Left ventricle myocardium inferior (tissue), 1 donor: ENCODE measurements at places on chromosomes 12 and 14. TPM values are rescaled to one million over a fixed set of nuclear protein-coding genes. Genes with fewer than 3 reads are reported as not detected.

DNA sequence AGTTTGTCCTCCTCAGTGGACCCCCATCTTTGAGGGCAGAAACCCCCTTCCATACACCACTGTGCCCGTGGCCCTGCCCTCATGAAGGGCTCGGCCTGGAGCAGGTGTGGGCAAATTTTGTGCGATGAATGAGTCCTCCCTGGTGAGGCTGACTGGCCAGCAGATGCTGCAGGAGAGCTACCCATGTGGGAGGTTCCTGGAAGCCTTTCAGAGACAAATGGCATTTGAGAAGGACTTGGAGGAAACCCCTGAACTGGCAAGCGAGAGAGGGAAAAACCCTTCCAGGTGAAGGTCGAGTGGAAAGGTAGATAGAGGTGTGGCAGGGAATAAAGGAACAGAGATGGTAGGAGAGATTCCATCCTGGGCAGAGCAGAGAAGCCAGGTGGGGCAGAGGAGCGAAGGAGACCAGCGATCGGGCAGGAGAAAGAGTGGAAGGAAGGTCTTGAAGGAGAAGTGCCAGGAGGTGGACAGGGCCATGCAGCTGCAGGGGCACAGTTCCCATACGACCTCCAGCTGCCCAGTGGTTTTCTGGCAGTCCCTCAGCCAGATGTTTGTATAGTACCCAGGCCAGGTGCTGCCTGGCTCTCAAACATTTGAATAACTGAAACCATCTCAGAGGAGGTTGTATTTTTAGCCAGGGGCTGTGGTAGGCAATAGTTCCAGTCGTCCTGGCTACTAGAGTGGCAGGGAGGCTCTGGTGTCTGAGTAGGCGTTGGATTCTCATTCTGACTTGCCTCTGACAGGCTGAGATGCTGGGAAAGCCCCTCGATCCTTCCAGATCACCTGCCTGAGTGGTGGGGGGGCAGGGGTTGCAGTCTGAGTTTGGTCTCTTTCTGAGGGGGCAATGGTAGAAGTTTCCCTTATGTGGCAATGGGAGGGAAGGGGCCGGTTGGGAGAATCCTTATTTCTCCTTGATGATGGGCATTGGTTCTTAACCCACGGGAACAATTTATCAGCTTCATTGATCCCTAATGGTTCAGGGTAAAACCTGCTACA, 40.1 kb downstream of the FBXL14 start:
- no peak for DNase-seq

GRCh38 chr12:46264057-46264456, 4.8 kb downstream of the SLC38A1 start:
- no peak for DNase-seq

DNA sequence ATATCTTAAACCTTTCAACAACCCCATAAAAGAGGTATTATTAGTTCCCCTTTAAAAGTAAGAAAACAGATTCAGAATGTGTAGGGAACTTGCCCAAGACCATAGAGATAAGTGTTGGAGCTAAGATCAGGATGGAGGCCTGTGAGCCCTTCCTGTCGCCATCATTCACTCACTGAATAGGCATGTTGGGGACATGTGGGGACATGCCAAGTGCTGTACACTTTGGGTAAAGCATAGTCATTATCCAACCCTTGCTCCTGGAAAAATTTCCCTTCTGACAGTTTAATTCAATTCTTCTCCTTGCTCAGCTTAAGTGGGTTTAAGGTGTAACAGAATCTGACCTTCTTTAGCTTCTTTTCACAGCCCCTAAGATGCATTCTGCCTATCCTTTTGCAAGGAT, 28.0 kb upstream of the C12orf42 start:
- no peak for DNase-seq

DNA sequence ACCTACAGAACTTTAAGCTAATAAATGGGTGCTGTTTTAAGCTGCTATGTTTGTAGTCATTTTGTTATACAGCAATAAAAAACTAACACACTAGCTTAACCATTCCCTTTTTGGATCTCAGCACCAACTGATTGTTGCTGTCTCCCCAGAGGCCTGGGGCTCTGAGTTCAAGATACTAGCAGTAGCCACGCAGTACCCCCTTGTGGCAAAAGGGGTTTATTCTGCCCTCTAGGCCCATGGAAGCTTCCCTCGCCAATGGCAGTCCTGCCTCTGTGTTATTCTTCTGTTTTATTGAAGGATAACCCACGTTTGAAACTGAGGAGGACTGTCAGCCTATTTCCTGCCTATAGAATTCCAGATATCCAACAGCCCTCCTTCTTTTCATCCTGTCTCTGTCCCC, 455.3 kb upstream of the ATP2B1 start:
- DNase-seq, result no peak

USP44 gene
- 0.80 TPM for total RNA-seq
